Stimulated activated CD4-positive, alpha-beta T cell treated with anti-CD3 and anti-CD28 coated beads, Interleukin-1b, Interleukin-23, amount 100 ng/mL, for 1 hour (primary cell): ENCODE measurements at places on chromosomes 1 and 21.

DNA sequence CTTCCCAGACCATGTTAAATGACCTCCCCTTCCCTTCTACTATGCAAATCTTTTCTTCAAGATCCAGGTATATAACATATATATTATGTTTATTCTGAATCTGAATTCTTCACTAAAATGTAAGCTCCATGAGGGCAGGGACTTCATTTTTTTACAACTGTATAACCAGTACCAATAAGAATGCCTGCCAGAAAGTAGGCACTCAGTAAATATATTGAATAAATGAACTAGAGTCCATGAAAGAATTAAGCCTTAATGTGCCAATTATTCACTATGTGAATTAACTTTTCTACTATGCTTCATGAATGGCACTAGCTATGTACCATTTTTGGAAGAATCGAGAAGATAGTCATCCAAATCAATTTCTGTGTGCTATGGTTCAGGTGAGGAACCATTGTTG is 60.1 kb downstream of the SH3GLB1 start:
- no peak for DNase-seq

DNA sequence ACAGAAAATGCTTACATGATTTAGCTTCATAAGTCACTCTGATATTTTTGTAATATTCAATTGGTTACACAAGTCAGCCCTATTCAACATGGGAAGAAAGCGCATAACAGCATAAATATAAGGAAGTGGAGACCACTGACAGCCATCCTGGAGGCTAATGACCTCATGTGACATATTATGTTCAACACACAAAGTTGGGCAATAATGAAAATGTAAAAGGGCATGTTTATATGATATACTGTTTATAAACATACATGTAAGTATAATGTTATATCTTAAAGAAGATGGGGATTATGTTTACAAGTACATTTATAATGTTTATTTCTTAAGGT is 30.2 kb downstream of the EVI5 start:
- DNase-seq = no peak

GRCh38 chr1:228744918-228745317 is 9.6 kb downstream of the RHOU start:
- DNase-seq = no peak

- no peak for DNase-seq
Observed at GRCh38 chr1:110783292-110783918, 89.5 kb upstream of the CD53 start.

DNA sequence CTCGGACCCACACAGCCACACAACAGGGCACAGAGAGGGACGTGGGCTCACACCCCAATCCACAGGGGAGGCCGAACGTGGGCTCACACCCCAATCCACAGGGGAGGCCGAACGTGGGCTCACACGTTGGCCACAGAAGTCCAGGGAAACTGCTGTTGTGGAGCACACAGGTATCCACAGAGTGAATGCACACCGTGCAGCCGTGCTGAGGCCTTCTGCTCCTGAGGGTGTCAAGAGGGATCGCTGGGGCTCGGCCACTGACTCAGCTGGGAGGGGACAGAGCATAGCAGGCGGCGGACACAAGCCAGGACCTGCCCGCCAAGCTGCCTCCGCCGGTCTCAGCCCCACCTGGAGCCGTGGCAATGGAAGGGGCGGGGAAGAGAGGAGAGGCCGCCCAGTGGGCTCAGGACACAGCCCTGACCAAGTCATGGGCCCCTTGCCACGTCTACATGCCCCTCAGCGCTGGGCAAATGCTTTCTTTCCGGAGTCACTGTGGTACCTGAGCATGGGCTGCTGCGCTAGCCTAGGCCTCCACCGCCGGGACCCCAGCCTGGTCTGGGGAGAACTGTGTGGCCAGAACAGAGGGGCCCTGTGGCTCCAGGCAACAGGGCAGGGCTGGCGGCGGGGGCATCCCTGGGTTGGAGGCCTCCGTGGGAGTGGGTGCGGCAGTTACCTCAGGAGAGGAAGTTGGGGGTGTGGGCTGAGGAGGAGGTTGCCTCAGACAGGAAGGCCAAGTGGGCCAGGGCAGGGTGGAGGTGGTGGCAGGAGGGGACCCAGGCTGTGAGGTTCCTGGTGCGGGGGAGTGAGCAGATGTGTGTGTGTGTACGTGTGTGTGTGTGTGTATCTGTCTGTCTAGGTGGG is 1.2 kb downstream of the SYTL1 start:
- peak; percentile 57 for DNase-seq

- no peak for DNase-seq
Observed at GRCh38 chr1:28078680-28079626, 9.5 kb downstream of the EYA3 start.

- no peak for DNase-seq
Observed at GRCh38 chr1:3005771-3006170, 15.5 kb upstream of the ACTRT2 start.

GRCh38 chr1:201169971-201170532 is 15.8 kb upstream of the TMEM9 start:
- DNase-seq = no peak

GRCh38 chr1:229694053-229694693 is 68.1 kb downstream of the URB2 start:
- no peak for DNase-seq

DNA sequence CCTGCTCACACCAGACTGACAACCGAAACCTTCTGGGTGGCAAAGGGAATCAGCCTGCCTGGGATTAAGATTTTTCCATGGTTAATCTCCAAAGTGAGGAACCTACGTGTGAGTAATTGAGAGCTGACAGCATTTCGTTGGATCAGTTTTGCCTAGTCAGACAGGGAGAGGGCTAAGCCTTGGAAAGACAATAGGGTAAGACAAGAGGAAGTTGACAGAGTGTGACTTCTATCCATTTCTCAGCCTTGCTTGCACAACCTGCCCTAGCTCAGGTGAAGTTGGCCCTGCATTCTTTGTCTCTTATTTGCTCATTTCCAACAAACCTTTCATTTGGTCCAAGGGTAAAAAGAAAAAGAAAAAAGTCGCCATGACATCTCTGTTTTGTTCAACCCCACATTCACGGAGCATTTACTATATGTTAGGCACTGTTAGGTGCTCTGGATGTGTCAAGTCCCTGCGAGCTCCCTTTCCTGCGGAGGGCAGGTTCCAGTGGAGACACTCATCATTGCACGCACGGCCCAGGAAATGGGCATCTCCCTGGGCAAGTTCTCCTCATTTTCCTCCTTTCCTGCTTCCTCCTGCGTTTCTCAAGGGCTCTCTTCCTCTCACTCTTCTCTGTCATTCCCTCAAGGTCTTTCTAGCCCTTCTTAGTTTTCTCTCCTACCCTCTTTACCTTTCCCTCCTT is 23.3 kb downstream of the KIRREL1 start:
- DNase-seq = no peak

DNA sequence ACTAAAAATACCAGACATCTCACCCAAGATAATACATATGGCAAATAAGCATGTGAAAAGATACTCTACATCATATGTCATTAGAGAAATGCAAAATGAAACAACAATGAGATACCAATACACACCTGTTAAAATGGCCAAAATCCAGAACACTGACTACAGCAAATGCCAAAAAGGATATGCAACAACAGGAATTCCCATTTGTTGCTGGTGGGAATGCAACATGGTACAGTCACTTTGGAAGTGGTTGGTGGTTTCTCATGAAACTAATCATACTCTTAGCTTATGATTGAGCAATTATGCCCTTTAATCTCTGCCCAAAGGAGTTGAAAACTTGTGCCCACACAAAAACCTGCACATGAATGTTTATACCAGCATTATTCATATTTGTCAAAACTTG is 6.4 kb upstream of the RGS2 start:
- no peak for DNase-seq

GRCh38 chr21:34266351-34266750 is 97.5 kb upstream of the KCNE2 start:
- no peak for DNase-seq

DNA sequence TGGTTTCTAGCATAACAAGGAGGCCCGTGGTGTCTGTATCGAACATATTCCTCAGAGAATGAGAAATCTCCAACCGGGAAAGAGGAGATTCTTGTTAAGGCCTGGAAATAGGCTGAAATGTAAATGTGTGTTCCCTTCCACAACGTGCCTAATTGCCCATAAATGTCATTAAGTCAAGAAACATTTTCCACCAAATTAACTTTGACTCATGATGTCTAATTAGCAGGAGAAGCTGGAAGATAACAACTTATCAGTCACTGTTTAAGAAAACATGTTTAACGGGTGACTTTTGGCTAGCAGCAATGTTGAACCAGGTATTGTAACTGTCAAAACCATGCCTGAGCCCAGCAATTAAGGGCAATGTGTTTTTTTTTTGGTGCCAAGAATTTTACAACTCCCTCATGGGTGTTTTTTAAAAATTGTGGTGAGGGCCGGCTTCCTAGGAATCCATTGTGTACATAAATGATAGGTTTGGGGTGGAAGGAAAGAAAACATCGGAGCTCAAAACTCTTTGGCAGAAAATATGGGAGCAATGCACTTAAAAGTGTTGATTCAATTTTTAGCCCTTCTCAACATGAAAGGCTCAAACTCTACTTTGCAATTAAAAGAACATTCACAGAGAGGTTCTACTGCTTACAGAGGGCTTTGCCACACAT is 67.0 kb downstream of the OLIG1 start:
- no peak for DNase-seq

GRCh38 chr1:23777979-23778814 is at the start of gene PITHD1:
TSS of gene PITHD1 (plus strand) at chr1:23778418. CDS start at chr1:23778516, 98 bp downstream.
- peak; percentile 48 for DNase-seq

DNA sequence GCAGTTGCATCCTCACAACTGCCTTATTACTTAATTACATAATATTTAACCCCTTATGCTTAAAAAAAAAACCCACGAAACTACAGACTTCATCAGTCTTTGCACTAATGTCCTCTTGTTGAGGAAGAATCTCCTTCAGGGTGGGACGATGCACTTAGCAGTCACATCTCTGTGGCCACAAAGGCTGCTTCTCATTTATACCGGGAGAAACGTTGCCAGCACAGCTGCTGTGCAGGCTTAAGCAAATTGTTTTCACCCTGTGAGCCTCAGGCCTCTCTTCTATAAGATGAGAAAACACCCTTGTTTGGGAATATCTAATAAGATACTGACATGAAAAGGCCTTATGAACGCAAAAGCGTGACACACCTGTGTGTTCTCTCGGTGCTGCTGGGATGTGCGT is 2.9 kb upstream of the OBSCN start:
- DNase-seq = no peak

- DNase-seq = no peak
Observed at GRCh38 chr21:36065497-36066036, 4.3 kb upstream of the CBR1 start.

DNA sequence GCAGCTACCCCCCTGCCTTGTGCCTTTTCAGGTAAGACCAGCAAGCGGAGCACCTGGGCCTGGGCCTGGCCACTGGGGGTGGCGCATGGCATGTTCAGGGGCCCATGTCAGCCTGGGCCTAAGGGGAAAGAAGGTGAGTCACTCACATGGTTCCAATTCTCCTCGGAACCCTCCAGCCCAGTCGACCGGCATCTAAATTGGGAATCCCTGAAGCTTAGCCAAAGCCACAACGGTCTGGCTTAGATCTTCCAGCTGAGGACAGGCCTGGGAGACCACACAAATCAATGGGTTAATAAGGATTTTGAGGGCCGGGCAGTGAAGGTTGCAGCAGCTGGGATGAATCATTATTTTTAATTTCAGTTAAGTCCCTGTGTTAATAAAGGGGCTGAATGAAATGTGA is 145.1 kb upstream of the SMYD2 start:
- DNase-seq = no peak

- no peak for DNase-seq
Observed at GRCh38 chr1:44208226-44208625, 5.0 kb upstream of the DMAP1 start.

- DNase-seq = no peak
Observed at GRCh38 chr1:82260051-82260450, 459.3 kb downstream of the ADGRL2 start.

- DNase-seq = no peak
Observed at GRCh38 chr1:233750139-233750538, 136.2 kb downstream of the KCNK1 start.

GRCh38 chr1:168466714-168467131 is 77.1 kb downstream of the XCL2 start:
- DNase-seq = no peak

DNA sequence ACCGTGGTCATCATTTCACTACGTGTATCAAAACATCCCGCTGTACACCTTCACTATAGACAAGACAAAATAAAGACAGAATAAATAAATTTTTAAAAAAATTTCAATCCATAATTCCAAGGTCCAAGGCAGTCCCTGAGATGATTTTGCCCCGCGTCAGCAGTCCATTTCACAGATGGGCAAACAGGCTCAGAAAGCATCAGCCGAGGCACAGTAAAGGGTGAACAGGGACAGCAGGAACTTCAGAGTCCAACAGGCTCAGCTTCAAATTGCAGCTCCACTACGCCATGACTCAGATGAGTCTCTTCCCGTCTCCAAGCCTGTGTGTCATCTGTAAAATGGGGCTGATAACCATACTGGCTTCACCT is 15.0 kb downstream of the MATN1 start:
- DNase-seq = no peak

DNA sequence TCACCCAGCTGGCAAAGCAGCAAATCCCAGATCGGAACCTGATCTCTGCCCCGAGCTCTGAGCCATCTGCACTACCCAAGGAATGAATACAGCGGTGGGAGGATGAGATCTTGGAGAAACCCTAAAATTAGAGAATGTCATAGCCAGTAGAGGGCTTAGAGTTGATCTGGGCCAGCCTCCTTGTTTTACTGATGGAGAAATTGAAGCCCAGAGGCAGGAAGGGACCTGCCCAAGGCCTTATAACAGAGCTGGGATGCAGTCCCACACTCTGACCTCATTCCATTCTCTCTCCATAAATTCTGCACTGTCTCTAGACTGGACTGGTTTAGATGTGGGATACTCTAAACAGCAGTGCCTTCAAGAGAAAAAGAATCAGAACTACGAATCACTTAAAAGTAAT is 4.8 kb upstream of the SFN start:
- no peak for DNase-seq

DNA sequence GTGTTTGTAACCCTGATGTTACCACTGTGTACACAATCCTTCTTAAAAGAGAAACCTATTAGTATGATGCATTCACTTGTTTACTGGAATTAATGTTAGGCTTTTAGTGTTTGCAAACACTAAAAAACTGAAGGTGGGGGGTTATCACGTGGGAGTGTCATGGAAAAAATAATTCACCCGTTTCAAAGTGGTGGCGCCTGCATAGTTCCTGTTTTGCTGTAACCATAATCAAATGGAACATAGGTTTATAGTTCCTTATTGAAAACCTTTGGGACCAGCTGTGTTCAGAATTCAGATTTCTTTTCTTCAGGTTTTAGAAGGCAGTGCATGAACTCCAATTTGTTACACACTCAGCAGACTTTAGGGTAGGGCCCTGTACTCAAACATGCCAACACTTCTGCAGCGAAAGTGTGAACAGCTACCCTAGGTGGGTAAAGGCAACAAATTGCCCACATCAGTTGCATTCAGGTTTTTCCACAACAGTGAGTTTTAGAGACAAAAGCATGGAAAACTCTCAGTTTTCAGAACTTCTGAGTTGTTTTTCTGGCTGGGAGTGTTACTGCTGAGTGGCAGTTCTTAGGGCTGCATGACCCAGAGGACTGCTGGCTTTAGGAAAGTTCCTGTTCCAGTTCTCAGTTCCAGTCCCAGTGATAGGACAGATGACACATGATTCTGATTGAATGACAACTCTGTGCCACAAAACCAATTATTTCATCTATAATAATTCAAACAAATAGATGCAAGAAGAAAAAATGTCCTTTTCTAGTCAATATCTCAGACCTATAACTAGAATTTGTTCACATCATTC is 29.1 kb upstream of the IVNS1ABP start:
- DNase-seq = no peak
